Omental fat pad (tissue), 4 donors: ENCODE measurements at places on chromosomes 7 and 10. TPM values are rescaled to one million over a fixed set of nuclear protein-coding genes. Genes with fewer than 3 reads are reported as not detected.

Gene FAM180A
- total RNA-seq: 1.9 TPM

Gene TACC2
- 33.6 TPM for total RNA-seq

DNA sequence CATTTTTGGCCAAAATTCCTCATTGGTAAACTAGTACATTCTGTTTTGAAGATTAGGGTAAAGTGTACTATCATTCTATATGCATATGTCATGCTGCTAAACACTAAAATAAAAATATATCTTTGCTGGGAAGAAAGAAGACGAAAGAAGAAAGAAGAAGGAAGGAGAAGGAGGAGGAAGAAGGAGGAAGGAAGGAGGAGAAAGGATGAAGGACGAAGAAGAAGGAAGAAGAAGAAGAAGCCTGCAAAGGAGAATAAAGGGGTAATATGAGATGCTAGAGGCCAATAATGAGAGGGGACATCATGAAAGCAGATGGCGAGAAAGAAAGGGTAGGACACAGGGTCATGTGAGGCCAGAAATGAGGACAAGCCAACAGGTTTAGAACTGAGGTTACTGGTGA lies 8.0 kb downstream of the SLC25A13 start:
- no peak for DNase-seq

DNA sequence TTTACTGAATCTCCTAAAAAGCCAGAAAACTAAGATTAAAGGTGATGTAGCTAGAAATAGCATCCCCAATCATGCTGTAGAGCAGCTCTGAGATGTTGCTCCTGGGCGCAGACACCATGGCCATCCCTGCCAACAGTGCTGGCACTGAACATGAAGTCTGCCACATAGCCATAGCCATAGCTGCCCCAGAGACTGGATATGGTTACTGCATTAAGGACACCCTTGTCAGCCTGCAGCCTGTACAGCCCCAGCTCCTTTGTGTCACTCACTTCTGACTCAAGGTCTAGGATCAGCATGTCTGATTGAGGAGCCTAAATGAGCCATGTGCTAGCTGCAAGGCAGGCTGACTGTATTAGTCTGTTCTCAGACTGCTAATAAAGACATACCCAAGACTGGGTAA lies 284.6 kb downstream of the RPS24 start:
- DNase-seq: no peak

DNA sequence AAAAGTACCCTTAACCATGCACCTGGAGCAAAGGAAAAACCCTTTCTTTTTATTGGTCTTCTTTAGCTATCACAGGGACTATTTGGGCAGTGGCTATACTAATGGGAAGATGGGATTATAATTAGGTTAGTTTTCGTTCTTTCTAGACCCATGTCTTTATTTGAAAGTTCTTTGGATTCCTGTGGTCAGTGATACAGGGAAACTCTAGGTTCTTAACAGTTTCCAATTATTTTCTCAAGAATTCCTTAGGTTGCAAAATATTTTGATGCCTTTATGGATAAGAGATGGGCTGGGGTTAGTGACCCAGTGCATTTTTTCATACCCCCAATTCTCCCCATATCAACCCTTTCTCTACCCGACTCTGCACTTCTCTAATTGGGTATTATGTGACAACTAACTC lies 49.0 kb downstream of the ADD3 start:
- DNase-seq: no peak

Gene CACNA2D1
- 39.8 TPM for total RNA-seq

- DNase-seq: no peak
Observed at GRCh38 chr7:138433583-138434443, 26.2 kb upstream of the TRIM24 start.

Gene ANK3
- 10.9 TPM for total RNA-seq

Gene TRPV6
- 0.65 TPM for total RNA-seq

GRCh38 chr10:47350671-47351640 lies 2.8 kb downstream of the RBP3 start:
- no peak for DNase-seq

Gene ITGA8
- total RNA-seq: 13.9 TPM

GRCh38 chr7:116557066-116557585 lies 32.3 kb downstream of the CAV1 start:
- no peak for DNase-seq

Gene HOXA3
- 11.0 TPM for total RNA-seq

Gene PRSS37
- total RNA-seq: not detected

DNA sequence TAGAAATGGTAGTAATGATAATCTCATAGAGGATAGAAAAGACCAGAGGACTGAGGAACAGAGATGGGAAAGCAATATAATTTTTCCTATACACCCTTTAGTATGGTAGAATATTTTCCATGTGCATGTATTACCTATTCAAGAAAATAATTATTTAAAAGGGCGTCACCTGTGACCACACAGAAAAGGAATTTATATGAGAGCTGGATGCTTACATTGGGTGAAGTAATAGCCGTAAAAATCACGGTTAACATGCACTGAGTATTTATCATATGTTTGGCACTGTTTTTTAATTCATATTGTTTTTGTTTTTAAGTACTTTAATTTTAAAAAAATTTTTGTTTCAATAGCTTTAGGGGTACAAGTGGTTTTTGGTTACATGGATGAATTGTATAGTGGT lies 195.1 kb downstream of the IPMK start:
- DNase-seq: no peak

Gene CNTNAP2
- total RNA-seq: 1.1 TPM

GRCh38 chr7:16735020-16735419 lies 18.5 kb upstream of the TSPAN13 start:
- no peak for DNase-seq

Gene MRPS16
- total RNA-seq: 35.8 TPM

DNA sequence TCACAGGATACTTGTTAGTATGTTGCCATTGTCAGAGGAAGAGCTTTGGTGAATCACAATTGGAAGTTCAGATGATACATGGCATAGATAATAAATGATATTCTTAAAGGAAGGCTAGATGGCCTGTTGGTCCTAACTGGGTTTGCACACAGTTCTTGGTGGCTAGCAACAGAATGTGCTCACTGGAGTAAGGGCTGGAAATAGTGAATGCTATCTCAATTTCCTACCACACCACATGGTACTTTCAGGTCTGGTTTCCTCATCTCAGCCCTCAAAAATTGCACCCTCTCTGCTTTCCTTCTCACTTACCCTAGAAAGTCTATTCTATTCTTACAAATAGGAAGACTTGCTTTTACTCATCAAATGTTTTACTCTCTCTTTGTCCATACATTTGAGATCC lies 622.5 kb downstream of the ANKRD7 start:
- no peak for DNase-seq

Gene GJC3
- total RNA-seq: not detected

DNA sequence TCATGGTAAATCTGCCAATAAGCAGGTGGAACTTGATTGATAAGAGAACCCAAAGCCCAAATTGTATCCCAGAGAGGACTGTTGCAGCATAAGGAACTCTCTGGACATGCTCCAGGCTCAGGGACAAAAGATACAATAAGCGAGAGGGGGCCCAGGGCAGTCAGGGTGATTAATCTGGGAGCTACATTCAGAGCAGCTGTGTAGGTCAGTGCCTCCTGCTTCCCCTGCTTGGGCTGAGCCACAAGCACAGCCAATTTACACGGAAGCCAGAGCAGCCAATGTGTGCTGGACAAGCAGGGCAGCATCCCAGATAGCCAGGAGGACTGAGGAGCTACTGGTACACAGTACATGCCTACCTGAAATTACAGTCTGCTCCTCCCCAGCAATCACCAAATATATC lies 24.2 kb downstream of the MYPN start:
- DNase-seq: no peak

DNA sequence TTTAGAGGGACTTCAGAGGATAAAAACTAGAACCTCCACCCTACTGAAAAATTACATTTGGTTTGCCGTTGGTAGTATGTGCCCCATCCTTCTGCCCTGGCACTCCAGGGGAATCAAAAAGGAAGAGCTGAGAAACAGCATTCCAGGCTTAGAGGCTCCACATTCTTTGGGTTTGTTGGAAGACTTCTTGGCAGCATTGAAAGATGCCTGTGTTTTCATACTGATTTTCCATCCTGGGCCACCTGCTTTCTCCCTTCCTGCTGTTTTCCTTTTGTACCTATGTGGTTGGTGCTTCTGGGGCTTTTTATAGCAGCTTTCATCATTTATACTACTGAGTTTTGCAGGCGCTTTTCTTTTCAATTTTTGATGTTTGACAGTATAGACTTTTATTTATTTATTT lies 61.7 kb downstream of the AUTS2 start:
- DNase-seq: no peak

DNA sequence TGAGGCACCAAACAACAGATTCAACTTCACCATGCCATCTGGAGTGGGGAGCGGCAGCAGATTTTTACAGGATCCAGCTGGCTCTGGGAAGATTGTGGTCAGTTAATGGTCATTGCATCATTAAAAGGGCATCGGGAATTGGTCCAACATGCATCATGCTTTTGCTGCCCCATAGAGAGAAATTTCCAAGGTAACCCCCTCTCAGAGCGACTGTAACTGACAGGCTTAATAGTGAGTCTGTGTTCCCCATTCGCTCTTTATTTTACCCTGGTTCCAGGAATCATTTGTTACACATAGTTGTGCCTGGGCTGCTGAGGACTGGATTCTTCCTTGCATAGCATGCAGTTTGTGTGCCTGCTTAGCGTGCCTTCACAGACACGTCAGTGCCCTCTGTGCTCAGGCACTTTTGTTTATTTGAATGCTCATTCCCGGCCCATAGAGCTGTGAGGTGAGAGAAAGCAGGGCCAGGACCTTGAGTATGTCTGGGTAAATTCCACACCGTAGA lies 49.9 kb downstream of the CDHR3 start:
- no peak for DNase-seq

DNA sequence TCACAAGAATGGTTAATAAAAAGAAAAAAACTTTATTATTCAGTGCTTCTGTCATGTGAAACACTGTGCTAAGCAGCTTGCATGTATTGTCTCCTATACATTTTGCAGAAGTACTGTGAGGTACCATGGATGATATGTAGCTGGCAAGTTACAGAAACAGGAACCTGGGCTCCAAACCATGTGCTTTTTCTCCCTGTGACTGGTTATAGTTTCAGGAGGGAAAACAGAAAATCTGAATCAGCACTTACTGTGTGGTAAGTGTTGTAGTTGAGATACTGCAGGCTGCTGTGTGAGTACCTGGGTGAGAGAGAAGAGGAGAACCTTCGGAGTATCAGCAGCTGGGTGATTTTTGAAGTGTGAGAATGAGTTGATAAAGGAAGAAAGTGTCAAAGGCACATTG lies 285.0 kb downstream of the SUGCT start:
- no peak for DNase-seq
